ENCODE measurements at places on chromosomes 7 and 10. TPM values are rescaled to one million over a fixed set of nuclear protein-coding genes. Genes with fewer than 3 reads are reported as not detected.

GRCh38 chr7:43758822-43759683, 573 bp downstream of the BLVRA start:
- H3K27me3 ChIP-seq = peaks cover 15% of the 10 kb centered on the region
- DNase-seq = no peak
- H3K36me3 ChIP-seq = no peaks in the 10 kb centered on the region
- peak overlapping the region; percentile 48 for H3K4me3 ChIP-seq

JAKMIP3 gene
- total RNA-seq = 0.19 TPM

IGF2BP3 gene
- total RNA-seq = 16.5 TPM

UNCX gene
- total RNA-seq = 0.05 TPM

AKR1C4 gene
- not detected for total RNA-seq

- no peaks in the 10 kb centered on the region for H3K27me3 ChIP-seq
- H3K4me3 ChIP-seq = no peak overlapping the region
- no peaks in the 10 kb centered on the region for H3K4me1 ChIP-seq
- DNase-seq = no peak
- H3K27ac ChIP-seq = no peak overlapping the region
- no peaks in the 10 kb centered on the region for H3K36me3 ChIP-seq
Measured at GRCh38 chr10:92810934-92811532, 37.3 kb upstream of the EXOC6 start.

DNA sequence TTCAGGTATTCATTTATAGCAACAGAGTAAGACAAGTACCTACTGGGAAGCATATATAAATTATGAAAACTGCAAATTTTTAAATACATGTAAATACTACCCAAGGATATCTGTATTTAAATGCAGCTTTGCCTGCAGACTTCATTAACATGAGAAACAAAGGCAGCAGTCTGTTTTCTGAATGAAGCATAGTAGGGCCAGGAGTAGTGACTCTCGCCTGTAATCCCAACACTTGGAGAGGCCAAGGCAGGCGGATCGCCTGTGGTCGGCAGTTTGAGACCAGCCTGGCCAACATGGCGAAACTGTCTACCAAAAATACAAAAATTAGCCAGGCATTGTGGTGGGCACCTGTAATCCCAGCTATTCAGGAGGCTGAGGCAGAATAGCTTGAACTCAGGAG, 42.5 kb upstream of the PHF14 start:
- no peak overlapping the region for H3K27ac ChIP-seq
- DNase-seq = no peak
- H3K27me3 ChIP-seq = no peaks in the 10 kb centered on the region
- H3K4me1 ChIP-seq = no peaks in the 10 kb centered on the region

GRCh38 chr10:75978213-75978612, 546.8 kb downstream of the LRMDA start:
- H3K27me3 ChIP-seq = no peaks in the 10 kb centered on the region
- no peak overlapping the region for H3K27ac ChIP-seq
- H3K4me3 ChIP-seq = no peak overlapping the region
- DNase-seq = no peak

SEMA3C gene
- total RNA-seq = 5.6 TPM

DNA sequence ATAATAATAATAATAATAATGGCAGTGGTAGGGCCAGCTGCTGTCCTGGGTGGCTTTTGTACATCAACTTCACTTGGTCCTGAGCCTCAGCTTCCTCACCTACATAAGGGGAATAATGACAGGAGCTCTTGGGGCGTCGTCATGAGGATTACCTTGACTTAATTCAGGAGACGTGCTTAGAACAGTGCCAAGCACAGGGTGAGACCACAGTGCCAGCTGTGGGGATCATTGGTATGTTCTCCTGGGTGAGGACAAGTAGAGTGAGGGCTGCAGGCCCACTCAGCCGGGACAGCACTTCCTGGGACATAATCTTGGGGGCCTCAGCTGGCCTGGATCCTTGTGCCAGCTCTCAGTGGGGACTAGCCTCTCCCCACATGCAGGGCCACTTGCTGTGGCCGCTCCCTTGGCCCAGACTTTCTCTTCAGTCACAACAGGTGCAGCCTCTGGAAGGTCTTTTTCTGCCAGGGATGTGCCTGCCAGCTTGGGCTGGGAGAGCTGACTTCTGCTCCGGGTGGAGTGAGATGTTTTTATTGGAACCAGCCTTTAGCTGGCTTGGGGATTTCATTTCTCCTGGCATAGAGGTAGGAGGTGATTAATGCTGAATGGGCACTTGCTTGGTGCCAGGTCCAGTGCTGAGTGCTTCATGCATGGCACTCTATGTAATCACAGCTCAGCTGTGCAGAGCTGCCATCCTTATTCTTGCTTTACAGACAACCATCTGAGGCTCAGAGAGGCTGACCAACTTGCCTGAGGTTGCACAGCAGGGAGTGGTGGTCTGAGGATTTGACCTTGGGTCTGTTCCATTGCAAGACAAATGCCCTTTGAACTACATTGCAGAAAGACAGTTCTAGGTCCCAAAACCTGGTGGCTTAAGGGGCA, 45.3 kb downstream of the TSPAN15 start:
- H3K36me3 ChIP-seq = no peaks in the 10 kb centered on the region
- no peaks in the 10 kb centered on the region for H3K27me3 ChIP-seq
- H3K4me3 ChIP-seq = no peak overlapping the region
- no peak overlapping the region for H3K27ac ChIP-seq
- no peaks in the 10 kb centered on the region for H3K4me1 ChIP-seq
- DNase-seq = no peak

RBP4 gene
- total RNA-seq = 0.19 TPM

- no peaks in the 10 kb centered on the region for H3K4me1 ChIP-seq
- H3K36me3 ChIP-seq = no peaks in the 10 kb centered on the region
- H3K27ac ChIP-seq = no peak overlapping the region
- H3K4me3 ChIP-seq = no peak overlapping the region
- DNase-seq = no peak
- H3K27me3 ChIP-seq = no peaks in the 10 kb centered on the region
Measured at GRCh38 chr7:134165252-134165651, 38.1 kb downstream of the LRGUK start.

SPDYE2 gene
- total RNA-seq = 0.05 TPM

PNLIP gene
- 0.09 TPM for total RNA-seq

DNA sequence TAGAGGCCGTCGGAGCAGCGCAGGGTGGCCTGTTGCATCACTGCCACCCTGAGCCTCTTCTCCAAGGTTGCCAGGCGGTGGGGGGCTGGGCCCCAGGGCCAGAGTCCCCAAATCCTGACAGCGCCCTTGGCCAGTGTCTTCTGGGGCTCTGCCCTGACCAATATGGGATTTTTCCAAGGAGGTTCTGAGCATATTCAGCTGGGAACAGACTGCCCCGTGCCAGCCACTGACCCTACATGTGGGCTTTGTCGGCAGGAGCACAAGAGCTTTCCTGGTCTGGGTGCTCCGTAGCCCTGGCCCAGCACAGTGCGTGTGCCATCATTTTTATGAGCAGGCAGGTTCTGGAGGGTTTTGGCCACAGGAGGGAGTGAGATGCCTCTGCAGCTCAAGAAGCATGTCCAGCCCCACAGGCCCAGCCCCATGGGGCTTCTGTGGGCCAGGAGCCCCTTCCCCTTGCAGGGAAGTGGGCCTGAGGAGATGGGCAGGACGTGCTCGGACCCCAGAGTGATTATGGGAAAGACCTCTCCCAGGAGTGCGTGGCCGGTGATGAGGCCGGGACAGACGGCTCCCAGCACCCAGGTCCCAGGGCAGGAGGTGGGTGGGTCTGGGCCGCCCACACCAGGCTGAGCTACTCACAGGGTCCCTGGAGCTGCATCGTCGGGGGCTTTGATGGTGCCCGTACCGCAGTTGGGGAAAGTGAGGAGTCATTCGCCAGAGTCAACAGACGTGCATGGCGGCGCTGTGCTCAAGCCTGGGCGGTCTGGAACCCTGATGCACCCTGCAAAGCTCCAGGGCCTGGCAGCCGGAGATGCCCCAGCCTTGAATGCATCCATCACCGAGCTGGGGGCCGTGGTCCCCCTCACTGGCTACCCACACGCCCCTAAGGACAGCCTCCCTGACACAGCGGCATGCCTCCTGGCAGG, 66.6 kb downstream of the PWWP2B start:
- no peaks in the 10 kb centered on the region for H3K27me3 ChIP-seq
- H3K36me3 ChIP-seq = no peaks in the 10 kb centered on the region
- no peak for DNase-seq
- no peaks in the 10 kb centered on the region for H3K4me1 ChIP-seq
- H3K27ac ChIP-seq = no peak overlapping the region

GRM3 gene
- 0.05 TPM for total RNA-seq

All from thymus (tissue), 14 donors.